ENCODE measurements at places on chromosomes 7 and 10. TPM values are rescaled to one million over a fixed set of nuclear protein-coding genes. Genes with fewer than 3 reads are reported as not detected.

GRCh38 chr10:99529591-99530107 is 3.1 kb upstream of the NKX2-3 start:
- DNase-seq, result no peak

- no peak for DNase-seq
Observed at GRCh38 chr7:101957744-101958525, 140.5 kb downstream of the CUX1 start.

DNA sequence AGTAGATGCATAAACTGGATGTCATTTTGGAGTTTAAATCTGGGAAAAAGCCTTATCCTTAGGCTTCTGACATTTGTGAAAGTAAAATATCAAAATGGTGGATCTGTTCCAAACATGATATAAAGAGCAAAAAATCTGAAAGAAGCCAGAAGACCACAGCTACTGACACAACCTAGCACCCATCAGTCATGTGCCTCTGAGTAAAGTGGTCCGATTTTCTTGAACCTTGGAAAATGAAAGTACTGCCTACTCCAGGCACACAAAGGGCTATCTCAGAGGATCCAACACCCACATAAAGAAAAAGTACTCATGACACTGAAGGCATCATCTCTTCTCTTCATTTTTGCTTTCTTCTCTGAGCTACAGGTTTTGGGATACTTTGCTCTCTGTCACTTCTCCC is 150.7 kb downstream of the KMT2E start:
- no peak for DNase-seq

AKR1C4 gene
- total RNA-seq, result not detected

GNGT1 gene
- 0.70 TPM for total RNA-seq

PNLIPRP1 gene
- total RNA-seq, result not detected

ANKRD7 gene
- not detected for total RNA-seq

KNDC1 gene
- total RNA-seq, result 2.2 TPM

CHST3 gene
- total RNA-seq, result 13.2 TPM

Data from ureter (tissue), 1 donor.